T-cell (primary cell): ENCODE measurements at places on chromosomes 12 and 14. TPM values are rescaled to one million over a fixed set of nuclear protein-coding genes. Genes with fewer than 3 reads are reported as not detected.

Gene ERP27
- 11.1 TPM for total RNA-seq

Gene ZNF705A
- not detected for total RNA-seq

Gene TPPP2
- total RNA-seq, result not detected

Gene CD69
- 36.7 TPM for total RNA-seq

Gene SENP1
- 28.7 TPM for total RNA-seq

- H3K27me3 ChIP-seq, result no peaks in the 10 kb centered on the region
- H3K27ac ChIP-seq, result no peak overlapping the region
- no peaks in the 10 kb centered on the region for H3K36me3 ChIP-seq
- no peak for DNase-seq
- no peak overlapping the region for H3K4me3 ChIP-seq
Measured at GRCh38 chr14:31465111-31465510, 7.8 kb upstream of the DTD2 start.

DNA sequence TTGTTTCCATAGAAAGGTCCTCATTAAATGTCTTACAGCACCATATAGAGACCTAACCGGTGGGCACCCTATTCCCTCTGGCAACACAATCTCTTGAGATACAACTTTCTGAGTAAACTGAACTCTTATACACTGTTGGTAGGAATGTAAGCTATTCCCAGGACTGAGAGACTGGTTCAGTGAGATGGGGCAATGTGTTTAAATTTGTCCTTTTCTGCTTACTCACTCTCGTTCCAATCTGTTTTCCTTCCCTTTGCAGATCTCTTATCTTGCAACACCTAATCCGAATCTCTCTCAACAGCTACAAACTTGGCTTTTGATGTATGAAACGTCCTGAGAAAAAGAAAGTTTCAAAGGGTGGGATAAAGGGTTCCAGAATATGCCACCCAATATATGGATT is 26.1 kb upstream of the ETV6 start:
- H3K36me3 ChIP-seq, result no peaks in the 10 kb centered on the region
- H3K4me3 ChIP-seq, result no peak overlapping the region
- no peaks in the 10 kb centered on the region for H3K4me1 ChIP-seq

DNA sequence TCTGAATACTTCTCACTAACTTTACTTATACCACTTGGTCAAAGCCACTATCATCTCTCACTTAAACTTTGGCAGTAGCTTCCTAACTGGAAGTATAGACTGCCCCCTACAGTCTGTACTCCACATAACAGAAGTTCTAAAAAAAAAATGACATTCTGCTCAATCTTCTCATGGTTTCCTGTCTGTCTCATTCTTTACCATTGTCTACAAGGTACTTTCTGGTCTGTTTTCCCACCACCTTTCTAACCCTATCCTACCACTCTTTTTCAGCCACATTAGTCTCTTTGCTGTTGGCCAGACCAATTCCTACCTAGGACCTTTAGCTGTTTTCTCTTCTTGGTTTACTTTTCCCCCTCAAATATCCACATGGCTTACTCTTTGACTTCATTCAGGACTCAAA is 14.7 kb downstream of the CPSF6 start:
- no peak overlapping the region for H3K4me3 ChIP-seq
- peaks cover 8% of the 10 kb centered on the region for H3K4me1 ChIP-seq
- no peak for DNase-seq
- peak overlapping the region; percentile 33 for H3K27ac ChIP-seq
- no peaks in the 10 kb centered on the region for H3K27me3 ChIP-seq

DNA sequence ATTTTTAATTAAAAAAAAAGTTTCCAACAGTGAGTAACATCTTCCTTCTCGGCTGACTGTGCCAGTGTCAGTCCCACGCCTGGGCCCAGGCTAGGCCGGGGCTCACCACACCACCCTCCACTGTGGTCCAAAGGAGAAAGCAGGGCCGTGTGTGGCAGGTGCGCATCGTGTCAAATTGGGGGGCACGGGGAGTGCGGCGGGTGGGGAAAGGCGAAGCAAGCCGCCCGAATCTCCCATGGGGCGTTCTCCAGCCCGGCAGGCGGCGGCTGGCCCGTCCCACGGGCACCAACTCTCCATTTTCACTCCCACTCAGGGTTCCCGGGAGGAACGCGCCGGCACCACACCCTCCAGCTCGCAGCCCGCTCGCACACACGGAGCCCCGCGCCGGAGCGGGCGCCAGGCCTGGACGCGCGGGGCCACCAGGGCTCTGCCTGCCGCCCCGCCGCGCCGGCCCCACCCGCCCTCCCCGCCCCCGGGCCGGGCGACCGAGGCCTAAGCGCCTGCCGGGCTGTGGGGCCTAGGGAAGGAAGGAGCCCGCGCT is 604 bp downstream of the EEA1 start:
- no peaks in the 10 kb centered on the region for H3K36me3 ChIP-seq
- no peaks in the 10 kb centered on the region for H3K27me3 ChIP-seq
- peak overlapping the region; percentile 79 for H3K4me3 ChIP-seq
- peak overlapping the region; percentile 88 for H3K27ac ChIP-seq
- H3K4me1 ChIP-seq, result peaks cover 14% of the 10 kb centered on the region

DNA sequence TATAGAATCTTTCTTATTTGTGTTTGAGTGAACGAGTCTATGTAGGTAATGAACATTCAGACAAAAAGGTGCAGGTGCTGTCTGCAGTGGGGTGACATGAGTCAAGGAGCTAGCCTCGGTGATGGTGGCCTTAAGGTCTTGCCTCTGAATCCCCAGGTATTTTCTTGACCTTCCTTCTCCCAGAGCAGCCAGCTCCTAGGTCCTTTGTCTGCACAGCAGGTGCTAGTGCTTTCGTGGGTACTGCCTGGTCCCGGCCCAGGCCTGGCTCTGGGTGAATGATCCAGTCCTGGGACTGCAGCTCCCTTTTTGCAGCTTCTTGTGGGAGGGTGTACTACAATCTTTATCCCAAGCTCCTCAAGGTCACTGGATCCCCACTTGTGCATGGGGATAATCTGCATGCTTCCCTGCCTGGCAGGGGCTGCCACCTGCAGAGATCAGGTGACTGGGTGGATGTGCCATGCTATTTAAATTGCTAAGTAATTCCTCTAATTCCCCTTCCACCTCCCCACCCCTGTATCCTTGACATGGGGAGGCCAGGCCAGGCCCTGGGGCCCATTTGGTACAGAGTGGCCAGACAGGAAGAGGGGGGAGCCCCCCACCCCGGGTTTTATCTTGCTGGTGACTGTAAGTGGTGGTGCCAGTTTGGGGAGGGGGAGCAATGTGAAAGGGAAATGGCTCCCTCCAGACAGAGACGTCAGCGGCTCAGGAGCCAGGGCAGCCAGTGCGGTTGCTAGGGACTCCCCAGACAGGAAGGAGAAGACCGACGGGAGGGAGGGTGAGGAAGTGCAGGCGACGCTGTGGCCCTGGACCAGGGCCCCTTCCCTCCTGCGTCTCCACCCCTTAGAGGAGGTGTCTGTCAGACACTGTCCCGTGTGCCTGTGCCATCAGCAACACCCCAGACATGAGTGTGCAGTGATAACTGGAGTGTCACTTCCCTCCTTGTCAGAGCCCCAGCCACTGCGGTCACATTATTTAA is 6.7 kb downstream of the VASH1 start:
- H3K36me3 ChIP-seq, result no peaks in the 10 kb centered on the region
- H3K4me1 ChIP-seq, result peaks cover 9% of the 10 kb centered on the region
- DNase-seq, result peak; percentile 62

DNA sequence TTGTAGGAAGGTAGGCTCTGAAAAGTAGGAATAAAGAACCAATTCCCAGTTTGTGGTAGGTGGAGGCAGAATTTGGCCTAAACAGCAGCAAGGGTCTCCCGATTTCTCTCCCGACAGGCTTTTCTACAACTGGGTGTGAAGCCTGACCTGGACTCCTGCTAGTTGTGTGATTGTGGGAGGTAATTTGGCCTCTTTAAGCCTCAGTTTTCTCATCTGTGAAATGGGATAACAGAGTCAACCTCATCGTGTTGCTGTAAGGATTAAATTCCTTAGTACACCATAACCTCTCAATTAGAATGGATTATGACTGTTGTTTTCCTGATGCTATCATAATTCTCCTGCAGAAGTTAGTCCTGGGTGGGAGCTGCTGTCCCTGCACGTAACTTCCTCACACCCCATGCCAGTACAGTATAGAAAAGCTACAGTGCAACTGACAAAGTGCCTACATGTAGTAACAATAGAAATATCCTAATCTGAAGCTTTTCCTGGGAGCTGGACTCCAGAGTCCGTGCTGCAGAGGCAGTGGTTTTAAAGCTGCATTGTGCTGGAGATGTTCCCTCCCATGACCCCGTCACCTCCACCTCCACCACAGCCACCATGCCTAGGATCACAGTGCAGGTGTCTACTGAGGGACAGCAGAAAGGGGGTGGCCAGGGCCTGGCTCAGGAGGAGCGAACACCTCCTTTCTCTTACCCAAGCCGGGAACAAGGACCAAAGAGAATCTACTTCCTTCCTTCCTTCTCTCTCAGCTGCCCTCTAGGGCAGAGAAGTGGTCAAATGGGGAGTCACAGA is 76.5 kb downstream of the FBXL14 start:
- H3K27ac ChIP-seq, result no peak overlapping the region
- H3K4me1 ChIP-seq, result no peaks in the 10 kb centered on the region
- DNase-seq, result no peak
- H3K4me3 ChIP-seq, result no peak overlapping the region

DNA sequence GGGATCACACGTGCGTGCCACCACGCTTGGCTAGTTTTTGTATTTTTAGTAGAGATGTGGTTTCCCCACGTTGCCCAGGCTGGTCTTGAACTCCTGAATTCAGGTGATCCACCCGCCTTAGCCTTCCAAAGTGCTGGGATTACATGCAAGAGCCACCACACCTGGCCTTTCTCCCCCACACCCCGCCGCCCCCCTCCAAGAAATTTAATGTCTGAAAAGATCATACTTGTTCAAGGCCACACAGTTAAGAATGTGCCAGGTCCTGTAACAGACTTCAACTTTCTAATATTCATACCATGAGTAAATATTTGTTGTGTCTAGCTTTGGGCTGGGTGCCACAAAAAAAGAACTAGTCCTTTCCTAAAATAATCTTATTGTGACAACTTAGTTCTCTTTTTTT is 9.1 kb downstream of the GATC start:
- no peak overlapping the region for H3K4me3 ChIP-seq
- H3K36me3 ChIP-seq, result no peaks in the 10 kb centered on the region
- no peaks in the 10 kb centered on the region for H3K27me3 ChIP-seq
- H3K27ac ChIP-seq, result no peak overlapping the region

GRCh38 chr12:50845021-50845647 is 2.4 kb downstream of the TMPRSS12 start:
- H3K27me3 ChIP-seq, result no peaks in the 10 kb centered on the region
- H3K4me1 ChIP-seq, result no peaks in the 10 kb centered on the region
- DNase-seq, result no peak
- no peaks in the 10 kb centered on the region for H3K36me3 ChIP-seq
- no peak overlapping the region for H3K27ac ChIP-seq
- H3K4me3 ChIP-seq, result no peak overlapping the region

DNA sequence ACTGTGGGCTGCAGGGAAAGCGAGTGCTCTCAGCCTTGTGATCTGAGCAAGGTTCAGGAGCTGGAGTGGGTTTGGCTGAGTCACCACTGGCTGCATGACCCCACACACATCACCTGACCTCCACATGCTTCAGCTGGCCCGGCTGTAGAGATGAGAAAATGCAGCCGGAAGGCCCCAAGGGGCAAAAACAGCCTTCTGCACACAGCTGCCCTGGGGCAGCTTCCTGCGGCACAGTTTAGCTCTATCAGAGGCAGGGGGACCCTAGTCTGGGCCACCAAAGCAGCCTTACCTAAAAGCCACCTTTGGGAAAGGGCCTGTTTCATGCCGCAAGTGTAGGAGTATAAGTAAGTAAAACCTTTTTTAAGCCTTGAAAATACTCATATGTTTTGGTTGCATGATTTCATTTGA is 123.3 kb downstream of the SSPN start:
- H3K36me3 ChIP-seq, result no peaks in the 10 kb centered on the region
- H3K27ac ChIP-seq, result no peak overlapping the region
- peaks cover 17% of the 10 kb centered on the region for H3K27me3 ChIP-seq
- H3K4me1 ChIP-seq, result no peaks in the 10 kb centered on the region
- no peak for DNase-seq

DNA sequence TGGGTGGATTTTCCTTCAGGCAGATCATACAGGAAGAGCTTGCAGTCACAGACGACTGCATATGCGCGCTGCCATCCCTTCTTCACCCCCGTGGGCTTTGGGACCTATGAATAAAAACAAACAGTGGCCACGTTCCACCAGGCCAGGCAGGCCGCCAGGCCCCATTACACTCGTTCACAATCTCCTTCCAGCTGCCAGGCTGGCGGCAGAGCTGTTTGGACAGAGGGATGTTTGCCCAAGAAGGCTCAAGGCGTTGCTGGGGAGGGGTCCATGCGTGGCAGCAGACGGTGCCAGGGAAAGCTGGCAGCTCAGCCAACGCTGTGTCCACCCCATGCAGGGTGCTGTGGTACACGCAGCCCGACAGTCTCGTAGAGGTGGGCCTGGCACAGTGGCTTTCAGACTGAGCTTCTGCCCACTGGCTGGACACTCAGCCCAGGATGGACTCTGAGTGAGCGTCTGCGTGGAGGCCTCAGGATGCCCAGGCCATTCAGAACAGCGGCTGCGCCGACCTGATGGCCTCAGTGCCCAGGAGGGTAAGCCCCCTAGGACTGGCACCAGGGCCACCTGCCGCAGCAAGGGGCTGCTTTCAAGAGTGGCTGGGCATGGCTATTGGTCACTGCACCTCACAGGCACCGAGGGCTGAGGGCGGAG is 27.5 kb downstream of the AMN start:
- H3K36me3 ChIP-seq, result no peaks in the 10 kb centered on the region
- peaks cover 35% of the 10 kb centered on the region for H3K4me1 ChIP-seq
- peaks cover 4% of the 10 kb centered on the region for H3K27me3 ChIP-seq
- H3K4me3 ChIP-seq, result no peak overlapping the region
- H3K27ac ChIP-seq, result peak overlapping the region; percentile 11

DNA sequence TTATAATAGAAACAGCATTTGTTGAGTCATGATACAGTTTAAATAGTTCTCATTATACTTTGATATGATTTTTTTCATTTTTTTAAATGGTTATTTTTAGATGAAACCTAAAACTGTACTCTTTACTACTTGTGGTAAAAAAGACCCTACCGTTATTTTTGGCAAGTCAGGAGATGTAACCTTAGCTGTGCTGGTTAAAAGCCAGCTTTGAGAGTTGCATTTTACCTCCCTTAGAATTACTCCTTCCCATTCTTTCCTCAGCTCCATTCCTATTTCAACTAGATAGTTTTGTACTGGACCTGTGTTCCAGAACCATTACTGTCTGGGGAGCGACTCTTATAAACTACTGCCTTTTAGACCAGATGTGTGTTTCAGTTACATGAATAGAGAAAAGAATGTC is 92.0 kb downstream of the RAD51B start:
- no peak overlapping the region for H3K27ac ChIP-seq
- H3K4me1 ChIP-seq, result no peaks in the 10 kb centered on the region
- no peaks in the 10 kb centered on the region for H3K27me3 ChIP-seq
- no peak for DNase-seq
- no peak overlapping the region for H3K4me3 ChIP-seq
- no peaks in the 10 kb centered on the region for H3K36me3 ChIP-seq
